ENCODE measurements at places on chromosomes 12 and 14.

GRCh38 chr14:88551980-88552431, 2.8 kb downstream of the PTPN21 start:
- DNase-seq = peak; percentile 41

GRCh38 chr12:115868624-115869023, 408.9 kb downstream of the MED13L start:
- no peak for DNase-seq

DNA sequence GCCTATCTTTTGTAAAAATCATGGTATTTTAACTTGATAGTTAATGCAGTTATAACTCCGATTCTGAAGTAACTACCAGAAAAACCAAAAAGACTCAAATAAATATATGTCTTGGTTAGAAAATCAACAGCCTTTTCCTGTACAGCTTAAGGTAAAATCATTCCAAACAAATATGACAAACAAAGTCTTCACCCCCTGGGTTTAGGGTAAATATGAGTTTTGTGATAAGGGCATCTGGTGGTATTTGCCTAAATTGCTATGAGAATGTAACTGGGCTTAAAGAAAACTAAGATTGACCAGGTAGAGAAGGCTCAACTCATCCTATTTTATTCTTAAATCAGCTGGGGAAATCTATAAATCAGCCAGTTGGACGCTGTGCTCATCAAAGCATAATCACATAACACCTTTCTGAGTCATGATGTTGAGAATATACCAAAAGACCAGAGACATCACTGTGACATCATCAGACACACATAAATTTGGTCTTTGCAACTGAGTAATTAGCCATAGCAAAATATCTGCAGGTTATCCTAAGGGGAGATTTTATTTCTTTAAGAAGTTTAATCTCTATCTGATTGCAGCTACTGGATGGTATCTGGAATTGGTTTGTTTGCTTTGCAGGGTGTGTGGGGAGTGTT, 133.9 kb downstream of the STXBP6 start:
- no peak for DNase-seq

DNA sequence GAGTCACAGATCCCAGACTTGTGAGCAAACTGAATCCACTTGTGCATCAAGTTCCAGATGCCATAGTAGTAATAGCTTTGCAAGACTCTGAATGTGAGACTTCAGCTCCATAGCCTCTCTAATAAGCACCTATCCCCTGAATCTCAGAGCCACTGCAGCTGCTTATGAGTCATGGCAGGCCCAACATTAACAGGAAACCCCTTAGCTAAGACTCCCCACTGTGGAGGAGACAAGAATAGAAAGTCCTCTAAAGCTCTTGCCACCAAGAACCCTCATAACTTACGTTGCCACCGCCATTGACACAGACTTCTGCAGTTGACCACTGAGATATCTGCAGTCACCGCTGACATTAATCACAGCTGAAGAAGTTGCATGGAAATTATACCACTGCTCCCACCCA, 62.9 kb upstream of the PDE3A start:
- DNase-seq = no peak

DNA sequence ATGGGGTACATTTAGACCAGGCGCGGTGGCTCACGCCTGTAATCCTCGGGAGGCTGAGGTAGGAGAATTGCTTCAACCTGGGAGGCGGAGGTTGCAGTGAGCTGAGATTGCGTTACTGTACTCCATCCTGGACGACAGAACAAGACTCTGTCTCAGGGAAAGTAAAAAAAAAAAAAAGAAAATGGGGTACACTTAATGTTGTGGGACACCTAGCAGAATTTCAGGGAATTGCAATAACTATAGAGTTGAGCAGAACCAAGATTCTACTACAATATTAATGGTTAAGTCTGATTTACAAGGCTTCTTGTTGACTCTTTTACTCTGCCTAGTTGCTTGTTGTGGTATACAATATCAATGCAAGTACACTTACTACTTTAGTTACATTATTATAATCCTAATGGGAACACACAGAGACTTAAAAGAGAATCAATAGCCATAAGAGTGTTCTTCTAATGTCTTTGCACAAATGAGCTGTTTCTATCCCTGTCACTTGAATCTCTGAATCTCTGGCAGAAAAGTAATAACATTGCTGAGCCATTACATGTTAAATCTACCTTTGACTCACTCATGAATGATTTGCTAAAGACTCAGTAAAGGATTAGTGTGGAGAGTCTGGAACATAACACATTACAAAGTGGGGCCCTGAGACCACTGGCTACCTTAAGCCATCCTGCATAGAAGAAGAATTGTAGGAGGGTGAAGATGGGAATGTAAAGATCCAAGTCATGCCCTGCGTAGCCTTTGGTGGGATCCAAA, 22.7 kb downstream of the BEST3 start:
- DNase-seq = no peak

DNA sequence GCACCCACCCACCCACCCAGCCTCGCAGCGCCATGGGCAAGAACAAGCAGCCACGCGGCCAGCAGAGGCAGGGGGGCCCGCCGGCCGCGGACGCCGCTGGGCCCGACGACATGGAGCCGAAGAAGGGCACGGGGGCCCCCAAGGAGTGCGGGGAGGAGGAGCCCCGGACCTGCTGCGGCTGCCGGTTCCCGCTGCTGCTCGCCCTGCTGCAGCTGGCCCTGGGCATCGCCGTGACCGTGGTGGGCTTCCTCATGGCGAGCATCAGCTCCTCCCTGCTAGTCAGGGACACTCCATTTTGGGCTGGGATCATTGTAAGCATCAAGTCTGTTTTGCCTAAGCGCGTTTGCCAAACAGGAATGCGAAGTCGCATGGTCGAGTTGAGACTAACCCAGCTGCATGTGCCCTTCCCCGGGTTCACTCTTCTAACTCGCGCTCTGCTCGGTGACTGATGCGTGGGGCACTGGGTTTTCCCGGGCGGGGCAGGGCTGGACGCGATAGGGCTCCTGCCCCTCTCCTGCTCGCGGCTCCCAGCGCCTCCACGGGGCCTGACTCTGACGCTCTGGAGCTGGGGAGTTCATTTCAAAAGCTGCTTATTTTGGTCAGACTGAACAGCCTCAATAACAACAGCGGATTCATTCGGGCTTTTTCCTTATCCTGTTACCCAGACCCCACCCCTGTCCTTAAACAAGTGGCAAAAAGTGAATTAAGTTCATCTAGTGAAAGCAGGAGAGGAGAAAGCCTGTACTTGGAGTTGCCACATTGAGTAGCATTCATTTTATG, 458 bp downstream of the SSPN start:
- peak; percentile 80 for DNase-seq

DNA sequence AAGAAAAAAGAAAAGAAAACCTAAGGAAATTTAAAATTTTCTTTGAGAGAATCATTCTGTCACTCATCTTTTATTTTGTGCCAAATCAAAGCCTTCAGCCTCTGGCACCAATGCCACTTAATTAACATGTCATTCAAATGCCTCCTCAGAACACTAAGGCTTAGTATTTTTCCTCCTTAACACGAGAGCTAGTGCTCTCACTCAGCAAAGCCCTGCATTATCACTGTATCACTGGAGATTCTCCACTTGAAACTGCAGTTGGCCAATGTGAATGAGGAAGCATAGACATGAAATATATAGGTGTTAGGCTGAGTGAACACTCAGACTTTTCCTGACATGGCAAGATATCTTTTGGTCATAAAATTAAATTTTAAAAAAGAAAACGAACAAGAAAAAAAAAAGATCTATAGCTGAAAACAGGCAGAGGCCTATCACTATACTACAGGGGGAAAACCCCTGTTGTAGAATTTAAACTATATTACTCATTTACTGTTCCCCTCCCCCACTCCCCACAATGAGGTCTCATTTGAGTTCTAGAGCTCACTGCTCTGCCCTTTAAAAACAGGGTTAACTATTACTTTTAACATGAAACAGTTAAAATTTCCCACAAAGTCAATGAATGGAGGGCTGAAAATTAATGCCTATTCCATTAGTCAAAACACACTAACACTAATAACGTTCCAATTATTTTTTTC, 5.1 kb downstream of the MBIP start:
- DNase-seq = no peak

- DNase-seq = peak; percentile 60
Observed at GRCh38 chr12:125889742-125890141, 824.5 kb downstream of the AACS start.

- DNase-seq = peak; percentile 73
Observed at GRCh38 chr14:74425525-74426201, 347 bp downstream of the SYNDIG1L start.

DNA sequence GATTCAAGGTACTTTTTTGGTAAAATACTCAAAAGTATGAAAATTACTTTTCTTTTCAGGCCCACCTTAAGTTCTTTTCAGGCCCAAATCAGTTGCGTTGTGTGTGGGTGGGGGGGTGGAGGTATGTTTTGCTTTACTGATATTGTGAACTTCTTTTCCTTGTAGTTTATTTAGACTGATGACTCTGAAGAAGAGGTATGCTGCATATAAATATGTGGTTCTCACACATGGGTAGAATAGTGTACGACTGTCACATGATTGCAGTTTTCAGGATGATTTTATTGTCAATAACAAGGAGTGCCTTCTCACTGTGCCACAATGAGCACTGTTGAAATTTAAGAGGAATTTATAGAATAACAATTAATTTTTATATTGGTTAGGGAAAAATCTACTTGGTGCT, 166.6 kb upstream of the ATP2B1 start:
- DNase-seq = no peak

GRCh38 chr14:51873221-51873893, 12.9 kb downstream of the GNG2 start:
- peak; percentile 88 for DNase-seq

- DNase-seq = peak; percentile 90
Observed at GRCh38 chr14:54818201-54819133, 84.2 kb downstream of the GCH1 start.

DNA sequence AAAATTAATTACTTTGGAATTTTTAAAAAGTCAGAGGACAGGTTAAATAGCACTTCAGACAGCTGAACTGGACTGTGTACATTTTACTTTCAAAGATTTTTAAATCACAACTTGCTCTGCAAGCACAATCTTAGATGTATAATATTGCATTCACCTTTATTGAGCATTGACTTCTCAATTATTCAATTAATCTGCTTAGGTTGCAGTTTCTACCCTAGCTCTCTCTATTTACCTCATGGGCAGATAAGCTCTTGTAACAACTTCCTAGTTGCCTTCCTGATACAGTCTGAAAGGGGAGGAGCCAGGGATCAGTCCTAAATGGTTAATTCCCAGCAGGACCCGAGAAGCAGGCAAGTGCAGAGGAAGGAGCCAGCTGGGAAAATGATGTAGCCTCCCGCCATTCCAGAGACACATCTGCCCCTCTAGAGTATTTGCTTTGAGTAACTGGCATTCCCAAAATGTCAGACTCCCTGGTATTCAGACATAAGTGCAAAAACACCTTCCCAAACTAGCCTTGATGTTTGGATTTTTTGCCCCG, 302.8 kb downstream of the GALC start:
- DNase-seq = no peak

GRCh38 chr12:30813525-30814294, 59.0 kb upstream of the CAPRIN2 start:
- DNase-seq = no peak

DNA sequence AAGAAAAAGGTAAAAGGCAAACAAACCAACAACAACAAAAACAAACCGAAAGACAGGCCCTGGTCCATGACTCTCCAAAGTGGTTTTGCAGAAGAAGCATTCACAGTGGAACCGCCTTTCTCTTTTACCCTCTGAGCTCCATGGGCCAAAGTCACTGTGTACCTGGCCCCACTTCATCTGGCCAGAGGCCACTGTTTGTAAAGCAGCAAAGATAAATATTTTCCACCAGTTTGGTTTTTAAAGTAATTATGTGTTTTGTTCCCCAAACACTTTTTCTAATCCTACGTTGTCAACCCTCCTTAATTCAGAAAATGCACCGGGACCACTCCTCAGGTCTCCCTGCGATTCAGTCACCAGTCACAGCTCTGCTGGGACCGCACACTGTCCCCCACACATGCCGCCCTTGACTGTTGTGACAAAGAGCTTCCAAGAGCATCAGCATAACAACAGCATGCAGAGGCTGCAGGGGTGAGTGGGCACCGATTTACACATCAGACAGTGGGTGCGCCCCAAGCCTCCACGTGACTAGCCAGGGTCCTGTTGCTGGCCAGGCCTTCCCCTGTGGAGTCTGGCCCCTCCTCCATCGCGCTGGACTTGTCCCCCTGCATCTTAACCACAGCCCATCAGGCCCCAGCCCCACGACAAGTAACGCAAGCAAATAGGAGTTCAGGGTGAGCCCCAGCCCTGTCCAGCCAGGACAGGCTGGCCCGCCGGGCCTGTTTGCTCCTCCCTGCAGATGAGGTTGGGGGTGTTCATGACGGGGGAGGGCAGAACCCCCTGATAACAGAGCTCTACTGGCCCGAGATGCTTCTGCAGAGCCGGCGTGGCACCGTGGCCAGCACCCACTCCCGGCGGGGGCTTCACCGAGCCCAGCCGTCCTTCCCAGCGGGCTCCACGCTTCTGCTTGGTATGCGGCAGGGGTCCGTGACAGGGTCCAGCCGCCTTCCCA, 65.2 kb upstream of the DIO3 start:
- no peak for DNase-seq

- no peak for DNase-seq
Observed at GRCh38 chr12:2228535-2228934, 175.7 kb downstream of the CACNA1C start.

GRCh38 chr14:55976219-55976618, 142.0 kb upstream of the PELI2 start:
- peak; percentile 15 for DNase-seq

- DNase-seq = no peak
Observed at GRCh38 chr14:29554335-29554734, 373.3 kb downstream of the PRKD1 start.

- no peak for DNase-seq
Observed at GRCh38 chr12:68455691-68456345, 123.7 kb upstream of the MDM1 start.

GRCh38 chr12:113591480-113591974, 119.9 kb upstream of the LHX5 start:
- no peak for DNase-seq

DNA sequence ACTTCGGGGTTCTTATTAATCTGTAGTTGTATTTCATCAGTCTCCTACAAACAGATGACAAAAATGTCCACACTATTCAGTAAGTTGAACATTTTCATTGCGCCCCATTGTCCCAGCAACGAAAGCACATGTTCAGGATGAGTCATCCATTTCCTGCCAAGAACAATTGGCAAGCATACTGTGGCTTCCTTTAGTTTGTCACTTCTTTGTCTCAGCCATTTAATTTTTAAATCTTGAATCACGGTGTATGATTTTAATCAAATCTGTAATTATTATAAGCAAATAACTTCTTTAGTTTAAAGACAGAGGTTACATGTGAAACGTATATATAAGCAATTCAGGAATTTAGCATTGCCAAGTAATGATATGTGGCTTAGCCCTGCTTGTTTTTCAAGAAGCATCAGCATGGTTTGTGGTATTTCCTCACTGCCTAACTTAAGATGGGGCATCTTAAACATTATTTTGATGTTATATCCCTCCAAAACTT, 211.3 kb upstream of the KRR1 start:
- DNase-seq = peak; percentile 91

DNA sequence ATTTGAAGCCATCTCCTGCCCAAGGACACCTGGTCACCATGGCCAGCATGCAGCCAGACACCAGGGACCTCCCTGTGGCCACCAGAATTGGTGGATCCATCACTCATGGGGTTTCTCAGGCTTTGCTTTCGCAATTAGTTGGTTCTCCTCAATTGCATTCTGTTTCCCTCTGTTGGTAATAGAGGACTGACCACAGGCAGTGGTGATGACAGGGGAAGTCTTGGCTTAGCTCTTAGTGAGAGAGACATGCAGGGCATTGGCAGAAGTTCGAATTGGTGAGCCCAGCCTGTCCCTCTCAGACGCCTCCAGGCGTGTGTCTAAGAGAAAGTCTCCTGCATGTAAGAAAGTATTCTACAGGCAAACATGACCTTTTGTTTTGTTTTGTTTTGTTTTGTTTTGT, 21.3 kb downstream of the HCAR2 start:
- peak; percentile 41 for DNase-seq

GRCh38 chr12:52860102-52860823, 11.5 kb upstream of the KRT78 start:
- DNase-seq = peak; percentile 52

Measured in astrocyte of the hippocampus (primary cell).